ENCODE measurements at places on chromosomes 11 and 22.

- DNase-seq = no peak
Observed at GRCh38 chr11:12121517-12121916, 11.1 kb downstream of the MICAL2 start.

DNA sequence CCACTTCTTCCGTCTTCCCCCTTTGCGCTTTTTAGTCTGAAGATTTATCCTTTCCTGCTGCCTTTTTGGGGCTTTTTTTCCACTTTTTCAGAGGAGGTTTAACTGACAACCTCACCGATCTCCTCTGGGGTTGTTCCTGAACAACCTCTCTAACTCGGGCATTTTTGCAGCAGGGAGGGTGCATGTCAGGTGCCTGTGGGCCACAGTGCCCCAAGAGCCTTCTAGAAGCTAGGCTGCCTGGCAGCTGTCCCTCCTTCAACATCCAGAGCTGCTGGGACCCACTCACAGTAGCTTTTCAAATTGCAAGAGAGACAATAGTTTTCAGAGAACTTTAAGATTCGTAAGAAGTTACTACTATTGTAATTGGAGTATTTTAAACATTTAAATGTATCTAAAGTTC, 1112.4 kb upstream of the CNTN5 start:
- no peak for DNase-seq

DNA sequence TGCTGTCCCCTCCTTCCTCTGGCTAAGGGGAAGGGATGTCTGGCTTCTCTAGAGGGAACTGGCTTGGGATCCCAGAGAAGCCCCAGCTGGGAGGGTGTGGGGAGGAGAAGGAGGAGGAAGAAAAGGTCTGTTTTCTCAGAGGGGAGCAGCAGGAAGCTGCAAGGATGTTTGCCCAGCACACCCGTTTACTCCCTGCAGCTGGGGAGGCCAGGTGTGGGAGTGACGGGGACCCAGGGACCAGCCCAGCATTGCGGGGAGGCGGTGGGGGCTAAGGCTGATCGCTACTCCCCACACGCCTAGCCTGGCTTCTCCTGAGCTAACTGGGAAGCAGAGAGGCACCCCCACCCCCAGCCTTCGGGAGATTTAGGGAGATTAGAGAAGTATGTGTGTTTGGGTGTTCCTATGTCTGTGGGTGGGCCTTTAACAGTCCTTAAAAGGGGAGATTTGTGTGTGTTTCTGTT, 3.9 kb downstream of the CREB3L1 start:
- DNase-seq = no peak

GRCh38 chr11:107018219-107018901, at the start of gene GUCY1A2:
TSS of gene GUCY1A2 (minus strand) at chr11:107018476. CDS start at chr11:107018055, 421 bp downstream.
- DNase-seq = no peak

GRCh38 chr22:44446483-44446882, 51.5 kb downstream of the RTL6 start:
- DNase-seq = no peak

DNA sequence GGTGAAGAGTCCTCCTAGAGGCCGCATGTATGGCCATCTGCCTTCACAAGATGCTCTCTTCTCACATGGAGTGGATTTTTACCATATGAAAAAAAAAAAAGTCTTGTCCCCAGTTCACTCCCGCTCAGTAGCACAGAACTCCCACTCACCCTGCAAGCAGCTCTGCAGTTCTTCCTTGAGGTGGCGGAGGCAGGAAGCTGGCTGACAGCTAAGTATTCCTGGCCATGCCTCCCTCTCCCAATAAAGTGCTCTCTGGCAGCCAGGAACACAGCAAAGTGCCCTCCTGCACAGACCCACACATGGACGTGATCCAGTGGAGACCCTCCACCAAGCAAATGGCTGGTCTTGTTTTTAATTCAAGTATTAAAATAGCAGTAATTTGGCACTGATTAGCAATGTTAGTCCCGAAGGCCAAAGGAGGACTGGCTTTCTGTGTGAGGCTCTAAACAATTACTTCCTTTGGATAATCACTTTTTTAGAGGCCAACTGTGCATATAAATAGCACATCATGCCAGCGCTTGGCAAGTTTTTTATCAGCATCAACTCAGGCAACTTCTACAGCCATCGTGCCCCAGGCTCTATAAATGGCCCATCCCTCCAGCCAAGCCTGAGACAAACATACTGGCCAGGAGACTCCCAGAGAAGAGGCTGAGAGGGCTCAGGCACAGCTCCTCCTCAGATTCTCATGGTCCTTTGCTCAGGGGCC, 413.6 kb downstream of the OPCML start:
- DNase-seq = no peak

- DNase-seq = no peak
Observed at GRCh38 chr22:29106839-29107238, 34.0 kb downstream of the KREMEN1 start.

Data from activated CD8-positive, alpha-beta memory T cell treated with anti-CD3 and anti-CD28 coated beads for 4 hours (primary cell).